ENCODE measurements at places on chromosomes 5 and 9. TPM values are rescaled to one million over a fixed set of nuclear protein-coding genes. Genes with fewer than 3 reads are reported as not detected.

DNA sequence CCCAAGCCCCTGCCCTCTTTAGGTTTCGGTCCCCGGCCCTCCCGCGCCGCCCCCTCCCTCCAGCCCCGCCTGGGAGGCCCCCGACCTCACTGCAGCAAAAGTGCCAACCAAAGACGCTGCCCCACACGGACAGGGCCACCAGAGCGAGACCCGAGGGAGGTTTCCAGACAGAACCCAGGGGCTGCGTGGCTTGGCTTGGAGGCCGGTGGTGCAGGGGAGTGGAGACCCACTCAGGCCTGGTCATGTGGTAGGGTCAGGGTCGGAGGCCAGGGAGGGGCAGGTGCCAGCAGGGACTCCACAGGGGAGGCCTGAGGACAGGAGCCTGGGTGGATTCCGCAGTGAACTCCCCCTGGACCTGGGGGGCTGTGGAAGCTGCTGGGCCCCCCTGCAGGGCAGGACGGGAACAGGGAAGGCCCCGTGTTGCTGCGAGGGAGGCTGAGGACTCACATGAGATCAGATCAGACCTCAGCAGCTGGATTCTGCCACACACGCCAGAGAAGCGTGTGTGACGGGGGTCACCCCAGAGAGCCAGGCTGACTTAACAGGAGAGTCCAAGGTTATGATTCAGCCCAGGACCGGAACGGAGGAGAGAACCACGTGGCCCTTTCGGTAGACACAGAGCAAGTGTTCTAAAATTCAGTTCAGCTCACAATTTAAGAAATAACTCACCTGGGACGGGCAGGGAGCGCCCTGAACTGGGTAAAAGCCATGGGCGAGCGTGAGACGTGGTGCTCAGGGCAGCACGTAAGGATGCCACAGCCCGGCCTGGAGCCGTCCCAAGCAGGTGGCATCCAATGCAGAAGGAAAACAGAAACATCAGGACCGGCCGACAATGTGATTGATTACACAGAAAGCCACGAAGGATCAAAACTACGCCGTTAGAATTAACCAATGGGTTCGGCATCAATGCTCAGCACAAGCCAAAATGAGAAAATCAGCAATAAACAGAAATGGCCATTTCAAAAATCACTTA is 38.9 kb downstream of the EXD3 start:
- DNase-seq, result no peak
- no peak overlapping the region for H3K4me3 ChIP-seq
- no peak overlapping the region for H3K27ac ChIP-seq
- no peaks in the 10 kb centered on the region for H3K27me3 ChIP-seq

DNA sequence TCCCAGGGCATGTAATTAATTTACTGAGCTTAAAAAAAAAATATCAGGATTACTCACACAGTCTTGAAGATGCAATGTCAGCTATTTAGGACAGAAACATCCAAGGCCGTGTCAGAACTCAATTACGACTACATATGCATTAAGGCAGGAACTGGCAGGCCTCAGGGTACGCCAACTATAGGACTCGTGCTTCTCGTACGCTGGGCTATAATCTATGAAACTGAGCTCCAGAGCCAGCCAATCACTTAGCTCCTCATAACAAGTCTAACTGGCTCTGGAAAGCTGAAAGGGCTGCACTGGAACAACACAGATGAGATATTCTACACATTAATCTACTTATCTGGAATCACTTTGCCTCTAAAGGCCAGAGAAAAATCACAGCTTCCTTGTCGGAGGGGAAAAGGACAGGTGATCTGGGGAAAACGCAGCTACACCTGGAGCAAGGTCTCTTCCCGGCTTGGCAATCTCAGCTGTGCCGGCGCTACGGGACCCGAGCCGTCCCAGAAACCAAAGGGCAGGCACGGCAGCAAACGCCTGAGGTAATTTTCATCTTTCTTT is 212.0 kb downstream of the DEPDC1B start:
- H3K27ac ChIP-seq, result peak overlapping the region; percentile 78
- peak overlapping the region; percentile 63 for H3K4me3 ChIP-seq
- H3K27me3 ChIP-seq, result no peaks in the 10 kb centered on the region
- no peaks in the 10 kb centered on the region for H3K36me3 ChIP-seq
- H3K4me1 ChIP-seq, result no peaks in the 10 kb centered on the region

- DNase-seq, result peak; percentile 27
- H3K36me3 ChIP-seq, result no peaks in the 10 kb centered on the region
- H3K4me3 ChIP-seq, result no peak overlapping the region
- H3K27me3 ChIP-seq, result no peaks in the 10 kb centered on the region
Measured at GRCh38 chr9:117938086-117938485, 233.9 kb downstream of the TLR4 start.

WDR31 gene
- total RNA-seq, result 3.6 TPM

NRG2 gene
- 7.2 TPM for total RNA-seq

NRARP gene
- 6.9 TPM for total RNA-seq

GRCh38 chr5:77292026-77292757 is 81.7 kb downstream of the PDE8B start:
- H3K4me3 ChIP-seq, result no peak overlapping the region
- no peaks in the 10 kb centered on the region for H3K36me3 ChIP-seq
- H3K27ac ChIP-seq, result no peak overlapping the region
- no peak for DNase-seq

PRRT1B gene
- total RNA-seq, result 0.33 TPM

DNA sequence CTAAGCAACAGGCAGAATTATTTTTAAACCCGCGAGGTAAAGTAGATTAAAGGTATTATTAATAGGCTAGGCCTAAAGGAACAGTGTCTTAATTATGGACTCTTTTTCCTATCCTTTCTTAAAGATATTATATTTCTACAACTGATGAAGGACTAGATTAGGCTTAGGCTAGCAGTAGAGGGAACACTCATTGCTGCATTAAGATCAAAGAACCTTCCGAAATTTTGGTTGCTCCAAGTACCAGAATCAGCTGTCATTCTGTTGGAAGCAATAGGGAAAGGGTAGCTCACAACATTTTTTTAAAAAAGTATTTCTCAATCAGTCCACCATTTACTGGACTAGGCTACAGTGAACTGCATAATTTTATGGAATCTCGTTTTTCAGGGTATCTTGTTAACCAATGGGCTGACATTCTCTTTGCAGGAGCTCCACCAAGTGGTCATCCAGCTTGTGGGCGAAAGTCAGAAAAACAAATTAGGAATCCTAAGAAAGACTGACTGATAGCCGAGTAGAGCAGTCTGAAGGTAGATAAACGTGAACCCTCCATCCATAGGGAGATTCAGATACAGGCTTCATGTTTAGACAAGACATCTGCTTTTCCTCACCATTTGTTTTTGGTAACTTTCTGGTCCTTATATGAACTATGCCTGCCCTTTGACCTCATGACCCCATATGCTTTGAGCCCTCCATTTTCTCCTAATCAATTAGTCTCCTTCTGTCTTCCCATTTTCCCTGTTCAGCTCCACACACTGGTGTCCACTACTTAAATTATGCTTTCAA is 103.6 kb upstream of the CHD1 start:
- no peaks in the 10 kb centered on the region for H3K36me3 ChIP-seq
- H3K27ac ChIP-seq, result peak overlapping the region; percentile 69
- DNase-seq, result peak; percentile 33
- H3K27me3 ChIP-seq, result no peaks in the 10 kb centered on the region

DNA sequence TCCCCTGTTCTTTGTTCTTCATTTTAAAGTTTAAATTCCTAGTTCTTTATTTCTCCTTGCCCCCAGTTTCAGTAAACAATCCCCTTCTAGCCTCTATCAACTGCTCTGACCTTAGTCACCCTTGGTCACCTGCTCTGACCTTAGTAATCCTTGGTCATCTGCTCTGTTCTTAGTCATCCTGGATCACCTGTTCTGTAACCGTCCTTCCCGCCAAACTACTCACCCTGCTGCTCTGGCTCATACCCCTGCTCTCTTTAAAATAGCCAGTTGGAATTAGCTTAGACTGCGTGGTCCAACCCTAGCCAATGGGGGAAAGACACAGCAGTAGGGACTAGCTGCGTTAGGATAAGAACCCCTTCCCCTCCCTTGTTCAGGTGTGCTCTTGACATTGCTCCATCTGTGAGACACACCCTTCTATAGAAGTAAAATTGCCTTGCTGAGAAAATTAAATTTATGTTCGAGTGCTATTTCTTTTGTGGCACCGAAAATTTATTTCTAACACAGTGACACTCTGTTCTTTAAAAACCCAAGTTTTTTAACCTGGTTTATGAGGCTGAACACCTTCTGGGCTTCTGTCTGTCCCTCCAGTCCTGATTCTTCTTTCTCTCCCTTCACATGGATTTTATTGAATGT is 3.8 kb downstream of the PRRC1 start:
- no peak for DNase-seq
- no peaks in the 10 kb centered on the region for H3K4me1 ChIP-seq
- H3K27ac ChIP-seq, result no peak overlapping the region
- no peak overlapping the region for H3K4me3 ChIP-seq
- peaks cover 8% of the 10 kb centered on the region for H3K36me3 ChIP-seq
- H3K27me3 ChIP-seq, result no peaks in the 10 kb centered on the region

CXCL14 gene
- total RNA-seq, result 1,054 TPM

ZNF474 gene
- total RNA-seq, result 0.48 TPM

EIF4E1B gene
- total RNA-seq, result 1.6 TPM

KIF20A gene
- total RNA-seq, result 0.29 TPM

DNA sequence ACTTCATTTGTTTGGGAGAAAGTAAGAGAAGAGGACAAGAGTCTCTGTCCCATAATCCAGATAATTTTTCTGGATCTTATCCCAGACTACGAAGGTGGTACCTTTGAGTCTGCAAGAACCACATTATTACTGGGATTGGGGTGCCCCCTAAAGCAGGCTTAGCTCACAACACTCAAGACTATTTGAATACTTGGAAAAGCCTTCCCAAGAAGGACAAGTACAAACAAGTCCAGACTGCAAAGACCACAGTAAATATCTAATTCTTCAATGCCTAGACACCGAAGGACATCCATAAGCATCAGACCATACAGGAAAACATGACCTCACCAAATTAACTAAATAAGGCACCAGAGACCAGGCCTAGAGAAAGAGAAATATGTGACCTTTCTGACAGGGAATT is 40.2 kb upstream of the TMED7 start:
- no peaks in the 10 kb centered on the region for H3K36me3 ChIP-seq
- no peak for DNase-seq
- no peak overlapping the region for H3K27ac ChIP-seq
- H3K27me3 ChIP-seq, result no peaks in the 10 kb centered on the region
- H3K4me1 ChIP-seq, result no peaks in the 10 kb centered on the region

PCDHB6 gene
- total RNA-seq, result 2.2 TPM

DNA sequence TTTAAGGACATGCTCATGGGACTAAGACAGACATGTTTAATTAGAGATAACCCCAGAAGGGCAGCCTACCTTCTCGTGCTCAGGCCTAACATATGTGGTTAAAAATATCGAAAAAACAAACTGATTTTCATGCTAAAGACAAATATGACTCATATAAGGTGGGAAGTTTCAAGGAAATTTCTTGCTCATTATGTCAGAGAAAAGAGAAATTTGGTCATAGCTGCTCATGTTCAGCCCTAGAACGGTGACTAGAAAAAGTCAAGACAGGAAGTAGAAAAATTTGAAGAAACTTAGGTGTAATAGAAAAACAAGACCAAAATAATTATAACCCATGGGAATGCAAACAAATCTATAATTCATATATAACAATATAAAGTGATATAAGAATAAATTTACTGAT is 120.6 kb downstream of the PRDM9 start:
- H3K27me3 ChIP-seq, result no peaks in the 10 kb centered on the region
- H3K27ac ChIP-seq, result no peak overlapping the region
- no peak for DNase-seq

GRCh38 chr5:38948501-38948900 is 102.7 kb downstream of the OSMR start:
- no peak overlapping the region for H3K27ac ChIP-seq
- DNase-seq, result no peak
- no peak overlapping the region for H3K4me3 ChIP-seq
- H3K27me3 ChIP-seq, result no peaks in the 10 kb centered on the region
- H3K4me1 ChIP-seq, result no peaks in the 10 kb centered on the region

GRXCR2 gene
- total RNA-seq, result 0.29 TPM

- no peak for DNase-seq
- no peaks in the 10 kb centered on the region for H3K36me3 ChIP-seq
- no peak overlapping the region for H3K27ac ChIP-seq
- no peak overlapping the region for H3K4me3 ChIP-seq
- H3K4me1 ChIP-seq, result no peaks in the 10 kb centered on the region
- no peaks in the 10 kb centered on the region for H3K27me3 ChIP-seq
Measured at GRCh38 chr5:102971676-102972293, 148.2 kb downstream of the GIN1 start.

- no peak overlapping the region for H3K4me3 ChIP-seq
- H3K36me3 ChIP-seq, result no peaks in the 10 kb centered on the region
- H3K4me1 ChIP-seq, result no peaks in the 10 kb centered on the region
- no peak for DNase-seq
Measured at GRCh38 chr5:50709471-50709870, 43.0 kb downstream of the PARP8 start.

CCDC107 gene
- total RNA-seq, result 18.3 TPM

ADAMTS6 gene
- total RNA-seq, result 1.4 TPM

LHFPL2 gene
- total RNA-seq, result 41.3 TPM

- no peak overlapping the region for H3K4me3 ChIP-seq
- H3K4me1 ChIP-seq, result no peaks in the 10 kb centered on the region
- no peak overlapping the region for H3K27ac ChIP-seq
- DNase-seq, result no peak
Measured at GRCh38 chr9:91720751-91721705, 229.0 kb downstream of the ROR2 start.

TRAF1 gene
- 7.3 TPM for total RNA-seq

GRCh38 chr5:16899171-16899570 is 36.9 kb downstream of the MYO10 start:
- no peaks in the 10 kb centered on the region for H3K36me3 ChIP-seq
- H3K27me3 ChIP-seq, result no peaks in the 10 kb centered on the region

DNA sequence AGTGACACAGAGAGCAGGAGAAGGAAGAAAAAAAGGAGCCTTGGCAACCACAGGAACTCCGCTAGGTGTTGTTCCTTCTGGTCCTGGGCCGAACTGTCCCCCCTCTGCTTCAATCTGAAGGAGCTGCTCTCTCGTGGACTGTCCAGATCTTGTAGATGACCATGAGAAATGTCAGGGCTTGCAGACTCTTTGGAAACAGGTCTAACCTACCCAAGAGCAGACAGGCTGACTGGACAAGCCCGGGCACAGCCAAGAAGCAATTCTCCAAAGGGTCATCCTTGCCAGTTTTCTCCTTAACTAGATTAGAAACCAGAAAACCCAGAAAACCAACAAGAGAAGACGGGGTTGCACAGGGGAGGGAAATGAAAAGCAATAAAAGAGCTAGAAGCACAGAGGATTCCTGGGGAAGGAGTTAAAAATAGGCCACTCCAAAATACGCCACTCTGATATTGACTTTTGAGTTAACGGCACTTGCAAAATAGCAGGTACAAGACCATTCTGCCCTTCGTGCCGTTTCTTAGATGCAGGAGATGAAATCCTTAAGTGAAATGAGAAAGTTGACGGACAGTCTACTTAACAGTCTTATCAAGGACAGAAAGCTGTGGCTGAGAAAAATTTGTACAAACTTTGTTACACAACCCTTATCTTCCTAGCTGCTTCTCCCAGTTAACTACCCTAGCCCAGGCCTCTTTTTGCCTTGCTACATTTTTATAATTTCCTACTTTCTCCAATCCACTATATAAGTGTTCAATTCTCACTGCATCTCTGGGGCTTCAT is 5.8 kb downstream of the GCNT4 start:
- no peak for DNase-seq
- H3K4me1 ChIP-seq, result no peaks in the 10 kb centered on the region
- no peak overlapping the region for H3K27ac ChIP-seq
- H3K27me3 ChIP-seq, result no peaks in the 10 kb centered on the region
